ENCODE measurements at places on chromosomes 4 and X. TPM values are rescaled to one million over a fixed set of nuclear protein-coding genes. Genes with fewer than 3 reads are reported as not detected.

DNA sequence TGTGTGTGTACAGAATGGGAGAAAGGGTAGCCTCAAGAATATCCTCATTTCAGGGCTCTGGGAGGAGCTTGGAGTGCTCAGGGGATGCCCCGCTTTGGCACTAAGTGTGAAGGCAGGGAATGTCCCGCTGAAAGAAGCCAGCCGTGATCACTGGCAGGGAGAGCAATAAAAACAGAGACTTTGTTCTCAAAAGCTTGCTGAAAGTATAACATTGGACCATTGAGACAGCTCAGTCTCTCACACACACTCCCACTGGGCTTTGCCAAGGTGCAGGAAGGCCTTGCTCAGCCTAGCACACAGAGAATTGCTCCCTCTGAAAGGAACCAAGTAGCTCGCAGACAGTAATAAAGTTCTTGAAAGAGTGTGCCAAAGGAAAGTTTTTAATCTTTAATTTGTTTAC, 143.8 kb upstream of the SLITRK2 start:
- no peak overlapping the region for H3K4me3 ChIP-seq
- DNase-seq = no peak
- no peak overlapping the region for H3K27ac ChIP-seq
- H3K36me3 ChIP-seq = no peaks in the 10 kb centered on the region
- no peaks in the 10 kb centered on the region for H3K27me3 ChIP-seq
- no peaks in the 10 kb centered on the region for H3K4me1 ChIP-seq

GRCh38 chr4:61555789-61556188, 355.7 kb downstream of the ADGRL3 start:
- no peak for DNase-seq
- no peak overlapping the region for H3K27ac ChIP-seq
- H3K4me1 ChIP-seq = no peaks in the 10 kb centered on the region
- H3K4me3 ChIP-seq = no peak overlapping the region

PCDH7 gene
- total RNA-seq = not detected

- no peaks in the 10 kb centered on the region for H3K36me3 ChIP-seq
- no peaks in the 10 kb centered on the region for H3K27me3 ChIP-seq
- H3K4me1 ChIP-seq = no peaks in the 10 kb centered on the region
- H3K4me3 ChIP-seq = no peak overlapping the region
- H3K27ac ChIP-seq = no peak overlapping the region
These were observed 59.7 kb upstream of the RASGEF1B start for GRCh38 chr4:81531410-81531809.

DNA sequence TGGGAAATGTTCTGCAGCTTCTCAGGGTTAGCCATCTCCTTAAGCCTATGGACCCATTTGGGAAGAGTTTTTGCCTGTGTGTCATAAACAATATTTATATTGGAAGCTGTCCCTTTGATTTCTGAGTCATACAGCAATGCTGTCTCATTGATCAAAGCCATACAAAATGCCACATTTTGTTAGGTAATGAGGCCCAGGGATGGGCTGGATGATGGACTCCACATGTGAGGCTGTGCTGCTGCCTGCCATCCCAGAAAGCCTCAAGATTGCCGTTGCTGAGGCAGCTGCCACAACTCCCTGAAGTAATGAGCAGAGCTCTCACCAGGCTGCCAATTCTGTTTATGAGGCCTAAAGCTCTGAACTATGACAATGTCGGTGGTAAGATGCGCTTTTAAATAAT, 12.2 kb upstream of the GJB1 start:
- DNase-seq = no peak
- H3K36me3 ChIP-seq = no peaks in the 10 kb centered on the region
- no peak overlapping the region for H3K27ac ChIP-seq
- no peak overlapping the region for H3K4me3 ChIP-seq
- H3K27me3 ChIP-seq = no peaks in the 10 kb centered on the region
- H3K4me1 ChIP-seq = no peaks in the 10 kb centered on the region

GRCh38 chr4:87978681-87979080, 3.2 kb downstream of the SPP1 start:
- no peaks in the 10 kb centered on the region for H3K27me3 ChIP-seq
- no peak for DNase-seq
- H3K27ac ChIP-seq = no peak overlapping the region

- no peaks in the 10 kb centered on the region for H3K4me1 ChIP-seq
- H3K36me3 ChIP-seq = no peaks in the 10 kb centered on the region
- DNase-seq = no peak
- no peaks in the 10 kb centered on the region for H3K27me3 ChIP-seq
- no peak overlapping the region for H3K27ac ChIP-seq
- H3K4me3 ChIP-seq = no peak overlapping the region
These were observed 19.7 kb upstream of the ABCG2 start for GRCh38 chr4:88177983-88178625.

- peak overlapping the region; percentile 52 for H3K27ac ChIP-seq
- H3K4me1 ChIP-seq = peaks cover 7% of the 10 kb centered on the region
- no peaks in the 10 kb centered on the region for H3K27me3 ChIP-seq
- H3K4me3 ChIP-seq = peak overlapping the region; percentile 50
These were observed 7.6 kb downstream of the DLG3 start for GRCh38 chrX:70452143-70452733.

PLXNB3 gene
- not detected for total RNA-seq

GRCh38 chr4:141131723-141132071, 1.6 kb downstream of the RNF150 start:
- no peak for DNase-seq
- no peaks in the 10 kb centered on the region for H3K27me3 ChIP-seq
- no peak overlapping the region for H3K27ac ChIP-seq
- H3K4me3 ChIP-seq = no peak overlapping the region
- H3K4me1 ChIP-seq = no peaks in the 10 kb centered on the region

- no peaks in the 10 kb centered on the region for H3K27me3 ChIP-seq
- H3K4me3 ChIP-seq = no peak overlapping the region
- no peaks in the 10 kb centered on the region for H3K36me3 ChIP-seq
- no peak overlapping the region for H3K27ac ChIP-seq
- peaks cover 13% of the 10 kb centered on the region for H3K4me1 ChIP-seq
These were observed 1.6 kb upstream of the ATP6AP2 start for GRCh38 chrX:40579141-40579540.

GRCh38 chrX:52574416-52575275, 57.8 kb upstream of the XAGE1B start:
- no peaks in the 10 kb centered on the region for H3K4me1 ChIP-seq
- no peaks in the 10 kb centered on the region for H3K36me3 ChIP-seq
- no peak overlapping the region for H3K4me3 ChIP-seq
- peak; percentile 18 for DNase-seq

HSFX4 gene
- not detected for total RNA-seq

USP9X gene
- total RNA-seq = 48.8 TPM

SSX4B gene
- total RNA-seq = not detected

DNA sequence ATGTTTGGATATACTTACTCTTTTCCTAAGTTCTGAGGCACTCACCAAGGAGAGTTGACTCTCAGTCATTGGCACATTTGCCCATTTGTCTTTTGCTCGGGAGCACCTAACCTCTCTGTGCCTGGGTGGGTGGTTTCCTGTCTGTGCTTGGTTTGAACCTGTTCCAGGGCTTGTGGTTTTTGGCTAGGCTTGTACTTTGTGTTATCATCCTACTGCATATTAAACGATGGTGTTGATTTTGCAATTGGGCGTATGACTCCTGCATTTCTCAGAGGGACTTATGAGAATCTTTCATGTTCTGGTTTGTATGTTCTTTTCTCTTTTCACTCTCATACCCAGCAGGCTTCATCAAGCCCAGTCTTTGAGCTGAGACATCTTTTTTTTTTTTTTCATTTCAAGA, 161.7 kb downstream of the BTC start:
- no peaks in the 10 kb centered on the region for H3K27me3 ChIP-seq
- peaks cover 20% of the 10 kb centered on the region for H3K4me1 ChIP-seq
- H3K4me3 ChIP-seq = peak overlapping the region; percentile 1
- H3K27ac ChIP-seq = no peak overlapping the region

GRCh38 chr4:95550115-95550987, 1.6 kb upstream of the UNC5C start:
- H3K27ac ChIP-seq = no peak overlapping the region
- no peaks in the 10 kb centered on the region for H3K4me1 ChIP-seq
- no peak overlapping the region for H3K4me3 ChIP-seq
- no peaks in the 10 kb centered on the region for H3K27me3 ChIP-seq

DNA sequence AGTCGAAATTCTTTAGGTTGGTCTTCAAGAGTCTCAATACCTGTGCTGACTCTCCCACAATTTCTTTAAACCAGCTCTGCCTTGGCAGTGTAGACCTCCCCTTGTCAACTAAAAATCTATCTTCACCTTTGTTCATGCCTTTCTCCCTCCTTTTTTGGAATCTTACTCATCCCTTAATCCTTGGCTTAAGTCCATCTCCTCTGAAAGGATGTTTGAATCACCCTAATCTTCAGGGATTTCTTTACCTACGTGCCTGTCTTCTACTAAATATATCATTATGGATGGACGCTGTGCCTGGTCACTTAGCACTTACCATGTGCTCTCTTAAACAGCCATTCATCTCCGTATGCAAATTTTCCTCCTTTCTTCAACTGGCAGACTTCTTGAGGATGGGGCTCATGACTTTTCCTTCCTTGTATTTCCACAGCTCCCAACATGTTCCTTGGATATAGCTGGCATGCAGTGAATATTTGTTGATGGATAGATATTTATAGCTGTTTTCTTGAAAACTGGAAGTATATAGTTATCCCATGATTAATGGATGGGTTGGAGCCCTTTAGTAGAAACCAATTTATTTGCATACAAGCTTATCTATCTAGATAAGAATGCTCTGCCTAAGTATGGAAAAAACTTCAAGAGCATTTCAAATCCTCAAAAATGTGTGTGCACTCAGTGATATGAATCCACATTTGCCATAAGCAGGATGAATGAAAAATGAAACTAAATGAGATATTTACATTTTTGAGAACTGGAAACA, 166.6 kb downstream of the SPRY1 start:
- H3K27ac ChIP-seq = no peak overlapping the region
- DNase-seq = no peak
- H3K36me3 ChIP-seq = no peaks in the 10 kb centered on the region
- no peaks in the 10 kb centered on the region for H3K4me1 ChIP-seq
- H3K4me3 ChIP-seq = no peak overlapping the region

- DNase-seq = no peak
- no peaks in the 10 kb centered on the region for H3K36me3 ChIP-seq
- H3K4me3 ChIP-seq = no peak overlapping the region
- peaks cover 4% of the 10 kb centered on the region for H3K27me3 ChIP-seq
These were observed 202.6 kb downstream of the TMA16 start for GRCh38 chr4:163697121-163697520.

DNA sequence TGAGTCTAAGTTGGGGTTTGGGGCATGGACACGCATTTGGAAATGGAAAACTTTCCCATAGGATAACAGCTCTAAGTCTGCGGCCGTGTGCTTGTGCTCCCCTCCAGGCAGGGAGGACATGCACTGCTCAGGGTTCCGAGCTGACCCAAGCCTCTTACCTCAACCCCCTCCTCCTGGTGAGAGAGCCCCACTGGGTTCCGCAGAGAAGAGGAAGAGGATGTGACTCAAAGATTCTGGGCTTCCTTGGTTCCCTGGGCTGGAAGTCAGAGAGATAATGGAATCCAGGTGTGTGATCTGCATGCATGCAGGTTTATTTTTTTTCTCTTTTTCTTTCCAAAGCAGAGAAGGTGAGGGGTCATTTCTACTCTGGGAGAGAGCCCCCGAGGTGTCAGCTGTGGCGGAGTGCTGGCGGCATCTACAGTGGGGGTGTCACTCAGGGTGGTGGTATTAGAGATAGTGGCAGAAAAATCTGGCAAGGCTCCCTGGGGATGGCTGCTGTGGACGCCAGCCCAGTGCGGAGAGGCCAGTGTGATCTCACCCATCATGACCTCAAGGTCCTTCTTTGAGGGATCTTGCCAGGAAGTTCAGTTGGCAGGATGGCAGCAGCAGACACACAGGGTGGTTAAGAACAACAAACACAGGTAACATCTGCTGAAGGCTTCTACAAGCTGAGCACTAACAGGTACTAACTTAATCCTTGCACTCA, 168.7 kb upstream of the HAND2 start:
- DNase-seq = no peak
- no peaks in the 10 kb centered on the region for H3K27me3 ChIP-seq
- no peak overlapping the region for H3K27ac ChIP-seq
- no peaks in the 10 kb centered on the region for H3K4me1 ChIP-seq

DNA sequence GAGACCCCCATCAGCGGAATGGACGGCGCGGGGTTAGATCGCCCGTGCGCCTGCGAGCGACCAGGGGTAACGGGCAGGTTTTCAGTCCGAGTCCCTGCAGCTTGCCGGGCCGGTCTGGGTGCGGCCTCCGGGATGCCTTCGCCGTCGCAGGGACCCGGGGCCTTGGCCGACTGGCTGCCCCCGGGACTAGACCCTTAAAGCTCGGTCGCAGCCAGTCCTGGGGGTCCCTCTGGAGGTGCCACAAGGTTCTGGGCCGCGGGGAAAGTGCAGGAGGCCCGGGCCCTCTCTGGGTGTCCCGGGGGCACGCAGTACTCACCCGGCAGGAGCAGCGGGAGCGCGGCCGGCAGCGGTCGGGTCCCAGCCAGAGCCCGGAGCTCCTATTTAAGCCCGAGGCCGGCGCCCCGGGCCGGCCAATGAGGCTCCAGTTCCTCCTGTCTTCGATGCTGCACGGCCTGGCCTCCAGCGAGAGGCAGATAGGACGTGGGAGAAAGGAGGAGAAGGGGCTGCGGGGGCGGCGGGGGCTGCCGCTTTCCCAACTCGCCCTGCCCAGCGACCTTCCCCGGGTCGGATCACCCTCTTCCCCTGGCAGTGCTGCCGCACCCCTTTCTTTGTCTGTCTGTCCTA, at the start of gene SPON2:
Gene SPON2, minus strand, starts transcription at position 356 of the 624 bp plus-strand sequence.
- H3K27me3 ChIP-seq = peaks cover 11% of the 10 kb centered on the region
- H3K4me3 ChIP-seq = peak within 1 kb of the TSS; percentile 46

- DNase-seq = no peak
- no peaks in the 10 kb centered on the region for H3K36me3 ChIP-seq
- H3K27me3 ChIP-seq = no peaks in the 10 kb centered on the region
- H3K4me3 ChIP-seq = no peak overlapping the region
- H3K27ac ChIP-seq = no peak overlapping the region
- H3K4me1 ChIP-seq = no peaks in the 10 kb centered on the region
These were observed 35.4 kb upstream of the HPGDS start for GRCh38 chr4:94378047-94378446.

PABPC5 gene
- not detected for total RNA-seq

GRCh38 chr4:78863991-78864390, 75.2 kb downstream of the PAQR3 start:
- no peak overlapping the region for H3K27ac ChIP-seq
- H3K27me3 ChIP-seq = no peaks in the 10 kb centered on the region
- no peaks in the 10 kb centered on the region for H3K4me1 ChIP-seq
- H3K36me3 ChIP-seq = no peaks in the 10 kb centered on the region
- H3K4me3 ChIP-seq = no peak overlapping the region

GPR119 gene
- not detected for total RNA-seq

ZNF182 gene
- 9.0 TPM for total RNA-seq

RGN gene
- total RNA-seq = not detected

ADGRL3 gene
- not detected for total RNA-seq

DNA sequence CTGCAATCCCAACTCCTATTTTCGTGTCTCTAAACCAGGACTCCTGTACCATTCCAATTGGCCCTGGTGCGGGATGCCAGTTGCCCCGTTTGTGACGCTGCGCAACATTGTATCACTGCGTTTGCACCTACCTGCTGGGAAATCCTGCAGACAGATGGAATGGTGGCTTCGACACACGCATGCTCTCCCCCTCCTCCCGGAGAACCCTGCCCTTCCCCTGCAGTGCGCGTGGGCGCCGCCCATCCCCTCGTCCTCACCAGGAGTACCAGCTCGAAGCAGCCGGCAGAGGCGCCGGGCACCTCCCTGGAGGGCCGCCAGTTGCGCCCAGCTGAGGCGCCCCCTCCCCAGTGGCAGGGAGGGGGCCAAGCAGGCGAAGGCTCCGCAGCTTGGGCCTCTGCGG, 1.4 kb downstream of the DGKK start:
- no peak overlapping the region for H3K4me3 ChIP-seq
- no peak for DNase-seq
- H3K4me1 ChIP-seq = no peaks in the 10 kb centered on the region
- no peaks in the 10 kb centered on the region for H3K36me3 ChIP-seq
